ENCODE measurements at places on chromosomes 2 and 18.

GRCh38 chr18:22977847-22978701 is 44.9 kb downstream of the RBBP8 start:
- no peak for DNase-seq

- DNase-seq = no peak
These were observed 197.4 kb downstream of the VAPA start for GRCh38 chr18:10111191-10111590.

GRCh38 chr18:43278355-43278754 is 1.1 kb upstream of the SYT4 start:
- no peak for DNase-seq

- DNase-seq = no peak
These were observed 61.4 kb upstream of the MSTN start for GRCh38 chr2:190123956-190124355.

- no peak for DNase-seq
These were observed 21.8 kb upstream of the CXCR1 start for GRCh38 chr2:218188528-218188927.

DNA sequence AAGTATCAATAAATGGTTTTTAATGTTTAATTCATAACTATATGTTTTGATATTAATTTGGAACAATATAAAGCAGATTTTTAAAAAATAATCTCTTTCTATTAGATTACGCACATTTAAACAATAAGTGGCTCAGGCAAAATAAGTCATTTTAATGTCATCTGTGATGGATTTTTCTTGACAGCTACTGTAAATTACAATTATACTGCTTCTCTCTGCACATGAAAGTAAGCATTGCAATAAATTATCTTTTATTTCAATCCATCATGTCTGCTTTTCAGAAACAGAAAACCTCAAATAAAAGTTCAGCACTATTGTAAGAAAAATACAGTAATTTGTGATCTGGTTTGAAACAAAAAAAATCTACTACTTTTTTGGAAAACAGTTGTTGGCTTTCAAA is 11.1 kb upstream of the DLX1 start:
- DNase-seq = no peak

- DNase-seq = no peak
These were observed 169.2 kb upstream of the APCDD1 start for GRCh38 chr18:10285283-10285640.

DNA sequence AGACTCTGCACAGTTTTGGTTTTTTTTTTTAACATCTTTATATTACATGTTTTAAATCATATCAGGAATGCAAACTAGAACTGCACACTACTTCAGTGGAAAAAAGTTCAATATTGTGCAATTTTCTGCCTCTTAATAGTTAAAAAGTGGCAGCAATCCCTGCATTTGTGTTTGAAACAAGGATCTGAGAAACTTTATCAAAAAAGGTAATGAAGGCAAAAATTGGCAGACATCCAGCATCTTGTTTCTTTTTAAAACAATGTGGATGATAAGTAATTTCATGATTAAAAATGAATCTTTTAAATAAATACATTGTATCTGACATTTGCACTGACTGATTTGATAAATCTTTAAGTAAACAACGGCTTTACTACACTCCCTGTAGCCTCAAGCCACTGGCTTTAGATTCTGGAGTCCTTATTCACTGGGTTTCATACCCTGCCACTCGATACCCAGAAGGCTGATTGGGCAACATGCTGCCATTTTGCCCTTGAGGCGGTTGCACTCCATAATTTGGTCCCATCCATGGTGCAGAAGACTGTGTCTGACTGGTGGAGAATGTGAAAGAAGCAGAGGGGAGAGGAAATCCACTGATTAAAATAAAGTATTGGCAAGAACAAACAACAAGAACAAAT is 21.6 kb upstream of the C2orf42 start:
- no peak for DNase-seq

Data from chondrocyte (in vitro differentiated cells).